CD4-positive, alpha-beta T cell treated with Interleukin-17A for 4 hours (primary cell): ENCODE measurements at places on chromosomes 2 and 18.

GRCh38 chr2:9762164-9762563 is 81.1 kb upstream of the TAF1B start:
- DNase-seq, result no peak

DNA sequence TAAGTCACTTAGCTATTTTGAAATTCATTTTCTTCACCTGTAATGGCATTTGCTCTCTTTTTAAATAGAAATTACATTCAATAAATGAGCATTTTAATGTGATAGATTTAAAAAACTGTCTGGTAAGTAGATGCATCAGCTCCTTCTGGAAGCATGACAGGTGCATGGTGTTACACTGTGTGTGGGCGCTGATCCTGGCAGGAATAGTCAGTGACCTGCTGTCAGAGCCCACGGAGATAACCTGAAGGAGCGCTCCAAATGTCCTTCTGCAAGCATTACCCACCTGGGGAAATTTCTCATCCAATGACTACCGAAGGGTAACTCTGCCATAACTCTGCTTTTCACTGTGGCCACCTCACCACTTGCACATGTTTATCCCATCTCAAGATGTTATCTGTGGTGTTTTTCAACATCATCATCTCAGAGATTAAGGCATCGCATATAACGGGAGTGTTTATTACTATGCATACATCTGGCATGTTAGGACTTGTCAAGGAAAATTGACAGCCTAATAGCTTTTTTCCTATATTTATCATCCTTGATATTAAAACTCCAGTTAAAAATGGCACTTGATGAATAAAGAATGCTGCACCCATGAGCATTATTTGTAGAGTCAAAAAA is 637.3 kb downstream of the ERBB4 start:
- DNase-seq, result no peak

GRCh38 chr2:205931388-205931787 is 154.6 kb downstream of the INO80D start:
- no peak for DNase-seq

GRCh38 chr18:23902396-23902795 is 112.2 kb upstream of the TTC39C start:
- no peak for DNase-seq

DNA sequence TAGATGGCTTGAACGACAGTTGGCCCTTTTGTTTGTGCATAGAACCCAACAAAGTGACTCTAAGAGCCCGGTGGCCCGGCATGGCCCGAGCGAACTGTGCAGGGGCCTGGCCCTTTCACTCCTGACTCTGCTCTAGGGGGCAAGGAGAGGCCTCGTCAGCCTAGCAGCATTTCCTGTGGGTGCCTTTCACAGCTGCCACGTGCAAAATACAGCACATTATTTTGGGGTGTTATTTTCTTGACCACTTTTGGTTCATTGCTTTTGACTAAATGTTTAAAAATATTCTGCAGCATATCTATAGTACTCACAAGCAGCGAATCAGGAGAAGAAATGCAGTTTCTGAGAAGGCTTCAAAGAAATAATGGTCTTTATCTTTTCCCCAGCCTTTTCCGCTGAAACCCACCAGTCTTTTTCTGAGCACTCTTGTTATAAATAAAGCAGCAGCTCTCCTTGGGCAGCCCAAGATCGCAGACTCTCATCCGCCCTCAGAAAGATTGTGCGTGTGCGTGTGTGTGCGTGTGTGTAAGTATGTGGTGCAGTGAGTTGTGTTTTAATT is 31.3 kb downstream of the DGKD start:
- peak; percentile 63 for DNase-seq

GRCh38 chr18:70507970-70508369 is 219.1 kb downstream of the SOCS6 start:
- DNase-seq, result no peak

- no peak for DNase-seq
These were observed 93.2 kb downstream of the CACNB4 start for GRCh38 chr2:152005607-152006006.

- no peak for DNase-seq
These were observed 592 bp downstream of the ZNF397 start for GRCh38 chr18:35241448-35241804.

- no peak for DNase-seq
These were observed 119.7 kb upstream of the XIRP2 start for GRCh38 chr2:166768393-166769123.

DNA sequence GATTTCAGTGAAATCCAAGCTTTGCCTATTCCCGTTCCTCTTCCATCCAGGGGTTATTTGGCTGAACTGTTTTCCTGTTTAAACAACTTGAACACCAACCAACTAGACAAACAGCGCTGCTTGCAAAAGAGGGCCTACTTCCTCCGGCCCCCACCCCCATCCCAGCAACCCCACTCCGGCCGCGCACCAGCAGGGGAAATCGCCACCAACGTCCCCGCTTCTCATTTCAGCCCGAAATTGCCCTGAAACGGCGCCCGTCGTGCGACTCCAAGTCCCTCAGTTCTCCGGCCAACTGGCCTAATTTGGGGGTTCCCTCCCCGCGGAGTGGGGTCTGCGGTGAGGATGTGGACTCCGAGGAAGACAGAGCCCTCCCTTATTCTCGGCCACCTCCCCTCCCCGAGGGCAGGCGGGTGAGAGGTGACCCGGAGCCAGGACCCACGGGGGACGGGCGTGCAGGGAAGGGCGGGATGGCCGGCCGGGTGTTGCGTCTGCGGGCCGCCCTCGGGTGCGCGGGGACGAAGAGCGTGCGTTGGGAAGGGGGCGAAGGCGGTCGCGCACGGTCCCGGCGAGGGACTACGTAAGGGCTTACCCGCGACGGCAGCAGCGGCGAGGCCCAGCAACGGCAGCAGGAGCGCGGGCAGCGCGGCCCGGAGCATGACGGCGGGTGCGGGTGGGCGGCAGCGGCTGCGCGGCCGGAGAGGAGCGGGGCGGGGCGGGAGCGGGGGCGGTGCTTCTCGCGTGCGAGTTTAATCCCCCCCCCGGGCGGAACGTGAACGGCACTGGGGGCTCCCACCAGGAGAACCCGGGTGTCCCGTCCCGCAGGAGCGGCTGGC is at the start of gene CD302:
Gene CD302 (minus strand): TSS at position 666 of the 833 bp plus-strand sequence. CDS start 10 bp downstream, at position 656.
- DNase-seq, result peak; percentile 49

DNA sequence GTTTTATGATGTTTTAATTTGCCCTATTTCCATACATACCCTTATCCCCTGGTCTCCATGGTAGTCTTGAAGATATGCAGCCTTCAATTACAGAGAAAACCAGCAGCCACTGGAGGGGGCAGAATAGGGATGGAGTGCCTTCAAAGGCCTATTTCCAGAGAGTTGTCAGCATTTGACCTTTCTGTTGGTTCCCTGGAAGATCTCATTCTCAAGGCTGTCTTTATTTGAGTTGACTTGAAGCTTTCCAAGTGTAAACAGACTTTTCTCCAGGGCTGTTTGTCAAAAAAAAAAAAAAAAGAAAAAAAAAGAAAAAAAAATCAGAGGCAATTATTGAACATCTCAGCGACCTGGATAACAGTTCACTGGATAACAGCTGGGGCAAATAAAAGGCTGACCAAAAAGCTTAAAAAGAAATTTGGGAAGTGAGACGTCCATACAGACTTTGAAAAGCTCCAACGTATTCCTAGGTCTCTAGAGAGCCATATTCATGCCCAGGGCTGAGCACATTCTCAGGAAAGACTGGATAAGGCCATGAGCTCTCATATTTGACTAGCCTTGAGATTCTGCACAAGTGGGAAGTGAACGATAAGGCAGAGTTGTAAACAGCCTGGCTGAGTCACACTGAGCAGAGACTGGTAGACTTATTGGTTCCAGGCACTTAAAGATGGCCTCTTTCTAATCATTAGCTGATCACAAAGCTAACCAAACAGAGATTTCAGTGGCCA is 126.6 kb downstream of the VAPA start:
- no peak for DNase-seq

DNA sequence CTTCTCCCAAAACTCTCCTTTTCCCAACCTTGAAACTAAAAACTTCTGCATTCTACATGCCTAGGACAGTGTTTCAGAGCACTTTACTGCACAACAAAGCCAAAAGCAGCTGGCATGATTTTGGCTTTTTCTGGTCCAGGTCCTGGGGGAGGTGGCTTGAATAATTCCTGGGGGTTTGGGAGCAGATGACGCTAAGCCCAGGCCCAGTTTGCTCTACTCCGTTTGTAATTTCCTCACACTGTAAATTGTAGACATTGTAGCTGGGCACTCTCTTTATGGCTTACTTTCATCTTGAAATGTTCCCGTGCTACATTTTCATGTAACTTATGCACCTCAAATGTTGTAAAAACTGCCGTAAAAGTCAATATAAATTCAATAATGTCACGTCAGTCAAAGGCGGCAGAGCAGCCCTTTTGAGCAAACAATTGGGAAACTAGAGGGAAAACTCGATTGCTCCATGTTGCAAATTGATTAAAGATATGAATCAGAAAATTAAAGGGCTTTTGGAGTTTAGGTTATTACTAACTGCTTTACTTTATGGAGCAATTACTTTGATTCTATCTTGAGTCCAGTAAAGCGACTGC is 373.2 kb upstream of the SLC14A2 start:
- DNase-seq, result no peak
